ENCODE measurements at places on chromosomes 5 and 9.

- DNase-seq = no peak
Observed at GRCh38 chr5:64958757-64959391, 190.1 kb downstream of the CWC27 start.

DNA sequence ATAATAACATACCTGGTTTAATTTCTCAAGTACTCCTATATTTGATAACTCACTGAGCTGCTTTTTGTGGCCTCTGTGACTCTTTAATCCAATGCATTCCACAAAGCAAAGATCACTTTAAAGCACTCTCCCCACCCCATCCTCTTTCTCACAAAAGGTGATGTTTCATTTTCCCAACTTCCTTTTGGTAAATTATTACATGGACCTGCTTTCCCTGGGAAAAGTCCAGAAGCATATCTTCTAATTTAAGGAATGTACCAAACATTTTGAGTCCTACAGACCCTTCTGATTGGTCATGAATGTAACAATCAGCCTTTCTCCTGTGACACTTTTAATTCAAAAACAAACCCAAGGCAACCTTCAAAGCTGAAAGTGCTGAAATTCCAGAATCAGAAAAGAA lies 71.1 kb downstream of the MLLT3 start:
- peak; percentile 84 for DNase-seq

DNA sequence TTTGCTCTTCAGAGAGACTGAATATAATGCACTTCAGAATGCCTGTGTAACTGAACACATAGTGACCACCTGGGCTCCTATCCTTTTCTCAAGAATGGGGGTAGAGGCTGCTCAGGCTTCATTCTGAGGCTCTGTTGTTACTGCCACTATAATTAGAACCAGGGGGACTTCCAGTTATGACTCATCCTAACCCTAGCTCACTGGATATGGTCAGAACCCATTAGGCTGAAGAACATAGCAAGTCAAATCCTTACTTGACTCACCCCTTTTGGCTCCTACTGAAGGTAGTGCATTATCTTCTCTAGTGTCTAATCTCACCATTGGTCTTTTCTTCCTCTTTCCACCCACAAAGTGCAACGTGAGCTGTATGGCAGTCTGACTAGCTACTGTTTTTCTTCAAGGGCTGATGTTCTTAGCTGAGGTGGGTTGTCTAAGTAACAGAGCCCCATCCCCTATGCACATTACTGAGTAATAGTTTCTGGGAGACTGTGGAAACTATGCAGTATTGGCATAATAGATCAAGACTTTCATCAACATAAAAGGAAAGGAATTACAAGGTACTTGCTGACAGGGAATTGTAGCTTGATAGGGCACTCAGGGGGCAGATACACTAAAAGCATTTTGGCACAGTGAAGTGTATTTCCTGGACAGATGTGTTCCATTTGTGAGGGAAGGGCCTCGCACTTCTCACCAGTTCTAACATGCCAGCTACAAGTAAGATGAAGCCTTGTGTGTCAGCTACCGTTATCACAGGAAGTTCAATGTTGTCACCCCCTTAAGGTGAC lies 431.0 kb upstream of the MEF2C start:
- DNase-seq = peak; percentile 92

- DNase-seq = no peak
Observed at GRCh38 chr9:116369706-116370105, 216.1 kb downstream of the PAPPA start.

GRCh38 chr9:37801287-37801850 lies 772 bp downstream of the DCAF10 start:
- DNase-seq = no peak

GRCh38 chr5:116892993-116893392 lies 318.4 kb upstream of the SEMA6A start:
- DNase-seq = no peak

DNA sequence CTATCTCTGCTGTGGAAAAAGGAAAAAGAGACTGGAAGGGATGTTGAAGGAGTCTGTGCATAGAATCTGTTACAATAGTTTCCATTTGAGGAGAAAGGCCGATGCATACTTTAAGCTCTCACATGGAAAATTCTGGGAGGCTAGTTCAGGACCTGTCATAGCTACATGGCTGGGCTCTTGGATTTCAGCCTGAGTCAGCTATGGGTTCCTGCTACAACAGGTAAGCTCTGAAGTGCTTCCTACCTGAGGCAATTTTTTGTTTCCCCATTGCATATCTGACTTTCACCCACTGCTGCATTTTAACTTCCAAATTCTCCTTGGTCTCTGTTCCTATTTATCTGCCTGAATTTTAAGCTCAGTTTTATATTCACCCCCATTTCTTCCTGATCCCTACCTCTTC lies 310.7 kb downstream of the RAB3C start:
- DNase-seq = no peak

GRCh38 chr5:3943859-3944258 lies 348.2 kb downstream of the IRX1 start:
- DNase-seq = no peak

- DNase-seq = no peak
Observed at GRCh38 chr9:129624947-129625346, 1.0 kb upstream of the NTMT1 start.

GRCh38 chr5:77771452-77771851 lies 4.7 kb downstream of the TBCA start:
- DNase-seq = no peak

DNA sequence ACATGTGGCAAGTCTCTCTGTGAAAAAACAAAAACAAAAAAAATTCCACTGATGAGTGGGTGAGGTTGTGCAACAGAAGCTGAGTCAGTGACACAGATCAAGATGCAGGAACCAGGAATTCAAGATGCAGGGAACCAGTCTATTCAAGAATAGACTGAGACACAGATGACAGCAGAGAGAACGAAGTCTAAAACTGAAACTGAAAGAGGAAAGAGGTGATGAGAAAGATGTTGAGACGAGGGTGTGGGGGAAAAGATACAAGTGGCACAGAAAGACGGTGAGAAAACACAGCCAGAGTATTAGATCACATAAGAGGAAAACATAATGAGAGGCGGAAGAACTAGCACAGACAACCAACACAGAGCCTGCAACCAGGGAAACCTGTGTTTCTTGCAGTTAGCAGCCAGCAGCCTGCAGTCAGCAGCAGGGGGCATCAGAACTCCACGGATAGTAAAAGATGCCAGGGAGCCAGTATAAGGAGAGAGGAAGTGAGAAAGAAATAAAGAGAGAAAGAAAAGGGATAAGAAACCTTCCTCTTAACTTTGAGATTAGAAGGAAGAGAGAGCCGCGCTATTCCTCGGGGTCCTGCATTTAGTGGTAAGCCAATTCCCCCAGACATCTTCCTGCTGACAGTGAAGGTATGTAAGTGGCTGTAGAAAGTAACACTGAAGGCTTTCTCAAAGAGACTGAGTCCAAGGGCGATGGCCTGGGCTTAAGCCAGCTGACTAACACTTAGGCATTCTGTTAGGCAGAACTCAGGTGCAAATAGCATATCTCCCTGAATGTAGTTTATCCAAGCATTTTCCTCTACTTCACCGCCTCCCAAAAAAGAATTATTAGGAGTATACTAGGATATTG lies 79.0 kb downstream of the TLR4 start:
- DNase-seq = peak; percentile 71

GRCh38 chr9:116990592-116990991 lies 303.5 kb downstream of the TRIM32 start:
- DNase-seq = peak; percentile 23

DNA sequence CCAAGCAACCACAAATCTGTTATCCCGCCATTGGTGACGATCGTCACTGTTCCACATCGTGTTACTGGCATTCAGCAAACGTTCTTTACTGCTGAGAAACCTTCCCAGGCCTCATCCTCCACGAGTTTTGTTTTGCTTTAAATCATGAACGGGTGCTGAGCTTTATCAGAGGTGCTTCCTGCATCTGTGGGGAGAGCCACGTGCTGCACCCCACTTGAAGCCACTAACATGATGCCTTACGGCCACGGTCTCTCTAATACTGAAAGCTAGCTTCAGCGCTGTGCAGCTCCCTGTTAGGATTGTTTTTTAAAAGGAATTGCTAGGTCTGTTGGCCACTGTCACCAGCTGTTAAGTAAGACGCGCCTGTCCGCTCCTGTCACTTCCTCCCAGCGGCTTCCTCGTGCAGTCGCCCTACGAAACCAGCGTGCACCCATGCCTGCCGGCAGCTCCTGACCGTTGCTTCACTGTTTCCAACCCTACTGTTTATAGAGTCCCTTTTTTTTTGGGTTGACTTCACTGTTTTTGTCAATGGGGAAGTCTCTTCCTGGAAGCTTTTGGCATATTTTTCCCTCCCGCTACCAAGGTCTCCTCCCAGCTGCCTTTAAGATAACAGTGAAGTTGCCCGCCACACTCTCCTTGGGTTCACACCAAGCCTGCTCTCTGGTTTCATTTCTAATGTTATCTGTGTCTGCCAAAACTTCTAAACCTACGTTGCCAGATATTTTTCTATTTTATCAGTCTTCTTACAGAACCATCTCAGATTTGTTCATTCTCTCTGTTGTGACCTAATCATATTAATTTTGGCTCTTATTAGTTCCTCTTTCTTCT lies 20.3 kb downstream of the LPCAT1 start:
- DNase-seq = no peak

DNA sequence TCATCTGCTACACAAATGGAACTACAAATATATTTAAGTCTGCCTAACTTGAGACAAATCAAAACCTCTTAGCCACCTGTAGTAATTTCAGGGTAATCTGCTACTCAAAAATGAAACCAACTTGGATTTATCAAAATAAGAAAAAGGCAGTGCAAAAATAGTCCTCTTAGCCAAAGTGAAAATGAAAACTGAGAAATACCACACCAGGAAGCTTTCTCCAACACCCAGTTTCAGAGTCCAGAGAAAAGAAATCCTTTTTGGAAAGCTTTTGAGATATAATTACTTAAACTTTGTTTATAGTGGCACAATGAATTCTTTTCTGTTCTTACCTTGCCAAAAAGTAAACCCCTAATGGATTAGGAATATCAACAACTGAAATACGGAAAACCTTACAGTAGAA lies 990.4 kb downstream of the EFNA5 start:
- DNase-seq = no peak

DNA sequence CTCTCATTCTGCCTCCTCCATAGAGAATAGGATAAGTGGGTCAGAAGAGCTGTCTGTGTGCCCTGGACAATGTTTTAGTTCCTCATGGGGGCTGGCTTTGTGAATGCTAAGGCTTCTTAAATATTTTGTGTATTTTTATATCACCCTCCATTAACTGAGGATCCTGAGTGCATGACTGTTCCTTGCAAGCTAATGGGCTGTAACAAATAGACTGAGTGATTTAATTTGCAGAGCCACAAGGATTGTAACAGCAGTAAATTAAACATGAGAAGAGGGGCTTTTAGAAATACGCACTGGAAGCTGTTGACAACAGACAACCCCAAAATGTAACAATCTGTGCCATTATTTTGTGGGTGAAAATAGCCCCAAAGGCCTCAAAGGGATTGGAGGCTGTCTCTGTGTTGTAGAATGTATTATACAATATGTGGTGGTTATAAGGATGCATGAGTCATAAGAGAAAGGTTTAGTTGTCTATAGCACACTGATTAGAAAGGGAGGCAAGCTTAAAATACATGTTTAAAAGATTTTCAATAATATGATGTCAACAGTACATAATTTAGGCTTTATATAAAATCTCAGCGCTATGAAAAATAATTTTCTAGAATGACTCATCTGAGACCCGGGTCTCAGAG lies 152.7 kb upstream of the ACTBL2 start:
- DNase-seq = no peak

DNA sequence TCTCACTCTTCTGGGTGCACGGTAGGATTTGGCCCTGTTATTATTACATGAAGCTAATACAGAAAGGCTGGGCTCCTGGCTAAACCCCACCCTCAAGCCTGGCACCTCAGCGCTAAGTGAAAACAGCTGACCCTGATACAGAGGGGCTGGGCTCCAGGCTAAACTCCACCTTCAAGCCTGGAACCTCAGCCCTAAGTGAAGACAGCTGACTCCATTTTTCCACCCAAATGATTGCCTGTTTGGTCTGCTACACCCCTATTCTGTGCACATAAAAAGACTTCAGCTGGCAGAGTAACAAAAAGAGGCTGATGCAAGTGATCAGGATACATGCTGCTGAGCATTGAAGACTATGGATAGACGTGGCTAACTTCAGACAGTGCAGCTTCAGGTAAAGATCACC lies 148.4 kb upstream of the CLINT1 start:
- DNase-seq = no peak

- DNase-seq = no peak
Observed at GRCh38 chr5:113378081-113378480, 56.7 kb downstream of the TSSK1B start.

- no peak for DNase-seq
Observed at GRCh38 chr9:37239224-37239859, 119.0 kb downstream of the ZCCHC7 start.

GRCh38 chr9:336039-336438 lies 121.4 kb downstream of the DOCK8 start:
- no peak for DNase-seq

GRCh38 chr5:83987513-83988292 lies 267.0 kb upstream of the HAPLN1 start:
- no peak for DNase-seq

- peak; percentile 81 for DNase-seq
Observed at GRCh38 chr9:107693625-107694326, 204.2 kb upstream of the KLF4 start.

- DNase-seq = no peak
Observed at GRCh38 chr9:128113526-128114325, 13.8 kb downstream of the PTGES2 start.

DNA sequence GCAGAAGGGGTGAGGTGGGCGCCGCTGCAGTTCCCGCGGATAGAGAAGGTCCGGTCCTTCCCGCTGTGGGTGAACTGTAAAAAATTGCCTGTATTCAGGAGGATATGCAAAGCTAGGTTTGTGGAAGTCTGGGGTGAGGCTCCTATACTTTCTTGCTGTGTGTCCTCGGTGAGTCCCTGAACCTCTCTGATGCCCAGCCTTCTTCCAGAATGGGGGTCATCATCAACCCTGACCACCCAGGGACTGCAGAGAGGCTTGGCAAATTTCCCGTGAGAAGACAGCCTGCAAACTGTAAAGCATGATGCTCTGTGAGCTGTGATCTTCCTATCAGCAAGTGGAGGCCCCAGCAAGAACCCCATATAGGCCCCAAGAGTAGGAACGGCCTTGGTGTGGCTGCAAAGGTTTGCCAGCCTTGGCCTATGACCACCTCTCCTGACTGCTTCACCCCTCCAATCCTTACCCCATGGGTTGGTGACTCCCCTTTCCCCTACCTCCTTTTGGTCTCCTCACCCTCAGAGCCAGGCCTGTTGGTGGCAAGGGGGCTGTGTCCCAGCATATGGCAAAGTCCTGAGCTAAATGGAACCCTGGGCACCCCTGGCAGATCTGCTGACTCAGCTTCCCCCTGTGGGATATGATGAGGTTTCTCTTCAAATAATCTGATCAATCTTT lies 760 bp downstream of the ALDH1B1 start:
- no peak for DNase-seq

DNA sequence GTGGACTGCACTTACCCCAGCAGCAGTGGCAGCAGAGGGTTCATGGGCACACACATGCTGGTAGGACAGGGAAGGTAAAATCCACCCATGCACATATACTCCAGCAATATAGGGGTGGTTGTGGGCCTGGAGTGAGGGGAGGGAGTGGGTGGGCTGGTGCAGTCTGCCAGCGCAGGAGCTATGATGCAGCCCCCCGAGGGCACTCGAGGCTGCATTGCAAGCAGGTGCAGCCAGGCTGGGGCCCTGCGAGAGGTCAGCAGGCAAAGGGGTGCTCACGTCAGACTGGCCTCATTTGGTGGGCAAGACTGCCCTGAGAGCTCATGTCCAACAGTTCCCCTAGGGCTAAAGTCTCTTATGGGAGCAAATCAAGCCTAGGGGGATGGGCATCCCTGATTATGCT lies 32.4 kb upstream of the PCDHA1 start:
- DNase-seq = no peak

GRCh38 chr5:41264019-41264418 lies 50.7 kb upstream of the C6 start:
- no peak for DNase-seq
